ENCODE measurements at places on chromosomes 2 and 18. TPM values are rescaled to one million over a fixed set of nuclear protein-coding genes. Genes with fewer than 3 reads are reported as not detected.

ASB18 gene
- total RNA-seq, result 4.6 TPM

PHOSPHO2 gene
- total RNA-seq, result 3.6 TPM

ANKRD29 gene
- total RNA-seq, result 6.8 TPM

VSNL1 gene
- 10.4 TPM for total RNA-seq

FOXD4L1 gene
- total RNA-seq, result not detected

C1QL2 gene
- total RNA-seq, result not detected

C2orf15 gene
- total RNA-seq, result not detected

ABCG5 gene
- not detected for total RNA-seq

DNA sequence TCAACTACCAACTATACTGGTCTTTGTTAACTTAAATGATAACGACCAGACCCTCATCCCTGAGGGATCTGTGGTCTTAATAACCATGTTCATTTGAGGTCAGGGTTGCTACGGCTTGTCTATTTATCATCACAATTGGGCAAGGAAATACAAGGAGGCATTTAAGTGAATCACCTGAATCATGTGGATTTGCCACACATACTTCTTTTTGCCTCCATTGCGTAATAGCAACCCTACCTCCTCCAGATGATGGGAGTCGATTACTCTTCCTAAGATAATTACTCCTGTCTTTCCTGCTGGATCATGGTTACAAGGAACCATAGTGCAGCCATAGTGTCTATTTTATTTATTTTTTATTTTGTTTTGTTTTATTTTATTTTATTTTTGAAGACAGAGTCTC lies 42.2 kb downstream of the TAF4B start:
- no peak for DNase-seq

DNA sequence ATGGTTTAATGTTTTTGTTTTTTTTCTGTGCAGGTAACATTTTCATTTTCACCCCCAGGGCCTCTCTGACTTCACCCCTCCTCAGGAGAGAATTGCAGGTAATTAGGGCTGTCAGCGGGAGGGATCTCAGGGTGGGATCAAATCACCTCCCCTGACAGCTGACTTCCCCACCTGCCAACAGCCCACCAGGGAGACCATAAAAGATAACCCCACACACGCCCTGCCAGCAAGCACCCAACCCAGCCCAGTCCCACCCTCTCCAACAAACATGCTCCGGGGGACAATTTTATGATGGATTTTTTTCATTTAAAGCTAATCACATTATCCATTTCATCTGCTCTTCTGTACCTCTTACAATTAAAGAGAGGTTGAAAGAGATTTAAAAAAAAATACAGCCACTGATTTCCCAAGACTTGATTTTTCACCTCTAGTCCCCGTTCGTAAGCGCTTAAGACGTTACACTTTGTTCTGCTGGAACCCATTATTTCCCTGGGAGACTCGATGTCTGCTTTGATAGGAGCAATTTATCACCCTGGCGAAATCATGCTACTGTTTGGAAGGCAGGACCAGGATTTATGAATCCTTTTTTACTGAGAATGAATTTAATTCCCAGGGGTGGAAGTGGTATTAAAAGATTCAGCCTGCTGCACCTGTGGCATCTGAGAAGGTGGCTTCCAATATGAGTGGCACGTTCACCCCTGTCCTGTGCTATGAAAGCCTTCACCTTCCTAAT lies 232.9 kb upstream of the ID2 start:
- DNase-seq, result no peak

DNA sequence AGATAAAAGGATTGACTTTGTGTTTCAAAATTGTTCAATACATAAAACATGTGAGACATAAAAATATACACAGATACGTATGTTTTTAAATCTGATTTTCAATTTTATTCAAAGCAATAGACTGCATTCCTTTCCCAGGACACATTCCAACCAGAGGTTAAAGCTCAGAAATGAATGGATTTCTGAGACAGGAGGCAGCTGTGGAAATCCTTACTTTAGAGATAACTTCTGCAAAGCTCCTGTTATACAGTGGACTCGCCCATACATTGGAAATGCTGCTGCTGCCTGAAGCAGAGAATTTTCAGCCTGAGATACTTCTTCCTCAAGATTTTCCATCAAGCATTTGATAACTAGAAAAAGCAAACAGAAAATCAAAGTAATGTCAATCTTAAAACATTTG lies 43.8 kb downstream of the THADA start:
- no peak for DNase-seq

DNA sequence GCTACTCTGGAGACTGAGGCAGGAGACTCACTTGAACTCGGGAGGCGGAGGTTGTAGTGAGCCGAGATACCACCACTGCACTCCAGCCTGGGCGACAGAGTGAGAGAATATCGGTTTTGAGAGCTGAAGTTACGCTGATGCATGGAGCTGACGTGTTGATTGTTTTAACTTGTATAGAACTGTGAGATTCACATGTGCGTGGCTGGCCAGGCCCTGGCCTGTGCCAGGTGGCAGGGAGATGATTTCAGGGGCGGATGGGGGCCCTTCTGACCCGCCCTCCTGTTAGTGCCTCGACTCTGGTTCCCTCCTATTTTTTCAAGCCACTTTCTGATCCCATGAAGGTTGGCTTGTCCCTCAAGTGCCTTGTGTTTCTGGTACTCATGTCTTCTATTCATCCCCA lies 25.7 kb downstream of the GATA6 start:
- DNase-seq, result no peak

GRCh38 chr2:121254748-121255147 lies 30.3 kb downstream of the TFCP2L1 start:
- no peak for DNase-seq

DNA sequence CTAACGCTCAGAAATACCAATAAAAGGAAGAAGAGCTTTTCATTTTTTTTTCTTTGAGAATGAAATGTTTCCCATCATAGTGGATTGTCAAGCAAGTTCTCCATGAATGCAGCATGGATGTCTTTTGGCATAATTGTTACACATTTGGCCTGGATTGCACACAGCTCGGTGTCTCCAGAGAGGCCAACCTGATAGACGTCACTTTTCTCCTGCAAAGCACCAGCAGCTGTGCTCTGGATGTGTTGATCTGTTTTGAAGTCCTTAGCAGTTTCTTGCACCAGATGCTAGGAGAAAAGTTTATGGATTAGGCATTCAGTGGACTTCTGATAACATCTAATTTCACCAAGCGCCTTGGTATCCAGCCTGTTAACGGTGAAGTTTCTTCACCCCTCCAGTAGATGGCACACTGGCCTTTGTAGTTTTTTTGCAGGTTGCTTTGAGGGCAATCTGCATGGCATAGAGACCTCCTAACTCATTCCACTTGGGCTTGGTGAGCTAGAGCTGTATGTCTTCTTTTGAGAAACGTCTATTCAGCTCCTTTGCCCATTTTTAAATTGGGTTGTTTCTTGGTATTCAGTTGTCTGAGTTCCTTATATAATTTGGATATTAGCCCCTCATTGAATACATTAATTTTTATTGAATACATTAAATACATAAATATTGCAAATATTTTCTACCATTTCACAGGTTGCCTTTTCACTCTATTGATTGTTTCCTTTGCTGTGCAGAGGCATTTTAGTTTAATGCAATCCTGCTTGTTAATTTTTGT lies 59.7 kb downstream of the PTH2R start:
- DNase-seq, result no peak

- DNase-seq, result no peak
Measured at GRCh38 chr18:49546719-49547273, 15.1 kb upstream of the LIPG start.

DNA sequence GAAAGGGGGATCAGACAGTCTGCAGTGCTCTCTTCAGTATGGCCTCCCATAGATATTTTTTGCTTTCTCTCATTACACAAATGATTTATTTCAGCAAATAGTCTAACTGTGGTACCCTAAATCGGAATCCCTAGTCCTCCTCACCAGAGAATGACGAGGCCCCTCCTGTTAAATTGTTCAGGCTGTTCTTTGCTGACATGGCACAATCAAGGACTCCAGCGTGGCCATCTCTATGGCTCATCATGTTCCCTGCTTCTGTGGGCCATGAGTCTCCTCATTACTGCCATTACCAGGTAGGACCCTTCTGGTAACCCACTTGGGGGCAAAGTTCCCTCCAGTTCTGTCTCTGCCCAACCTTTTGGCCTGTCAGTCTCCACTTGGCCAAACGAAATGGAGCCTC lies 62.2 kb downstream of the NAB1 start:
- no peak for DNase-seq

DNA sequence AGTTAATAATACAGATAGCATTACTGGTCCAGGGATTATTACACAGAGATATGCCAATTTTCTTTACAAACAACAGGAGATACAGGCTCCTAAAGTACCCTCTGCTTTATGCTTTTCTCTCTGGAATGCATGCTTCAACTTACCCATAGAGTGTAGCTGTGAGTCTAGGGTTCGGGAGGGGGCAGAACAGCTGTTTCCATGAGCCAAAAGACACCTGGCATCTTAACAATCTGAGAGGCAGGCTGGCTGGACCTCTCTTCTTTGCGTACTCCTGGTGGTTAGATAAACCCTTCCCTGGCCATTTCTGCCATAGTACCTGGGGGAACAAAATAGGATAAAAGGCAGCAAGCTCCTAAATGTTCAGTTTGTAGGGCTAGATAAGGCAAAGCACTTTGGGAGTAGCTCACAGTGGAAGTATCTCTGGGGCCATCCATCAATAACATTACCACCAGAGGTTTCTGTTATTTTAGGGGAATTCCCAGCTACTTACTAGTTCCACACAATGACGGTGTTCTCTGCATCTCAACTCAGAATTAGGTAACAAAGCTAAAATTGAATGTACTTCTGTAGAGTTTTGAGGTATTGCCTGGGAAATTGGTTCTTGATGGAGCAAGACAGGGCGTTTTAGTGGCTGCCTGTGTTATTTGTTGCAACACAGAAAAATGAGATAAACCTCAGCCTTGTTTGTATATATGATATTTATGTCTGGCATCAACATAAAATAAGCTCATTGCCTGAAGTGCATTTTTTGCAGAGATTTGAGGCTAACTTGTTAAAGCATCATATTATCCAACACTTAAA lies 6.2 kb upstream of the CCDC85A start:
- no peak for DNase-seq

DNA sequence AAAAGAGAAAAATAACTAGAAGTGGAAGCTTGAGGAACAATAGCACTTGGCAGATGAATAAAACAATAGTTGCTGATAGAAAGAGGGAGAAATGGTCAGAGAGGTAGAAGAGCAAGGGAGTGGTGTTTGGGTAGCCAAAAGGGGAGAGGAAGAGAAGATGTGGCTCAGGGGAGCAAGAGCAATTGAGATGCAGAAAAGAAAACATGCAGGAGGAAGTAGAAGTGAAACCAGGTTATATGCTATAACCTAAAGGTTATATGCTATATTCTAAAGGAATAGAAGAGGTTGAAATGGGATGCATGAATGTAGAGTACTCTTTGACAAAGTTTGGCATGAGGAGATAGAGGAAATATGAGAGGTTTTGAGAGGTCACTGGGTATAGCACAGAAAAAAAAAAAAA lies 759.5 kb downstream of the SATB2 start:
- DNase-seq, result no peak

GRCh38 chr2:12070153-12070552 lies 323.7 kb downstream of the LPIN1 start:
- DNase-seq, result no peak

Measured in Right ventricle myocardium inferior (tissue), 1 donor.